ENCODE measurements at places on chromosomes 4 and X. TPM values are rescaled to one million over a fixed set of nuclear protein-coding genes. Genes with fewer than 3 reads are reported as not detected.

GRCh38 chr4:183374950-183375555 lies 52.8 kb upstream of the CLDN24 start:
- DNase-seq: no peak

DNA sequence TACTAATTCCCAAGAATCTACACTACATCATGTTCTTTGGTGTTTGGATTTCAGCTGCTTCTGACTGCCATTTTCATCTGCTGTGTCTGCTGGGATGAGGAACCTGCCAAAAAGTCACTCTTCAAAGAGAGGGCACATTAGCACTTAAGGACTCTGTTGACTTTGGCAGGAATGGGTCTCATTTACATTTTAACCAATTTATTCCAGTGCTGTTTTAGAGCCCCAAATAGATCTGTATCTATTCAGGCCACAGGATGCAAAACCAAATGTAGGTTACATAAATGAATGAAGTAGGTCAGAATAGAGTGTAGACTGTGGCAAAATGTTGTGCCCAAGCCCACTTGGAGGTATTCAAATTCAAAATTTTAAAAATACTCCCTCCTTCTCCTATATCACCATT lies 14.4 kb downstream of the TXK start:
- DNase-seq: no peak

DNA sequence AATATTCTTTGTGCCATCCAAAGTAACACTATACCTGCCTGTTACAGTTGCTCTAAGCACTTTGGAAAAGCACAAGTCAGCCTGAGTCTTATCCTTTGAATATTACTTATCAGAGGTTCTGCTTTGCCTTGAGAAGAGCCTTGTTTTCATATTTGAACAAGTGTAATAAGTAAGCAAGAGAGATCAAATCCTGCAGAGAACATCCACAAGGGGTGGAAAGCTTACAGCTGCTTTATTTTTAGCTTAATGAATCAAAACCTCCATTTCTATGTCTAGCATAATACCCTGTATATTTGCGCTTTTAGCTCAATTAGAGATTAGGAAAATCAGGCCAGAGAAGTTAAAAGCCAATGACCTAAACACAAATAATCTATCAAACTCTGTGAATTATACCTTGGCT lies 139.8 kb downstream of the CDS1 start:
- no peak for DNase-seq

- no peak for DNase-seq
Measured at GRCh38 chr4:138697851-138698250, 317.7 kb upstream of the NOCT start.

GRCh38 chrX:106300656-106301055 lies 132.6 kb downstream of the PWWP3B start:
- DNase-seq: no peak

- peak; percentile 66 for DNase-seq
Measured at GRCh38 chr4:38034986-38035882, 75.0 kb downstream of the PTTG2 start.

CD38 gene
- polyA plus RNA-seq: not detected
